Pancreas (tissue), 10 donors: ENCODE measurements at places on chromosomes 4 and X.

DNA sequence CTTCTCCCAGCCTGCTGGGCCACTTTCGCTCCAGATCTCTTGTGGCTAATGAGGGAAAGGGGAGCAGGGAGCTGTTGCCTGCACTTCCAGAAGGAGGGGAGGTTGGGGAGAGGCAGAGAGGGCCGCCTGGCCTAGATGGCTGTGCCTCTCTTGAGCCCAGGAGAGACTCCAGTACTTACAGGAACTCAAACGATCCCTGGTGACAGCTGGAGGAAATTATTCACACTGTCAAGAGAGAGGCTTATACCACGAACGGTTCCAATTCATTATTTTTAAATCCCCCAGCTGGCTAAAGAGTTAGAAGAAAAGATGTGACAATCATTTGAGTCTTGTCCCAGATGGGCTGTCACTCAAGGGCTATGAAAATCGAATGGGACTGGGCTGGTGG is 96.1 kb downstream of the PHKA2 start:
- H3K27me3 ChIP-seq, result no peaks in the 10 kb centered on the region
- no peaks in the 10 kb centered on the region for H3K36me3 ChIP-seq

GRCh38 chr4:162871990-162872389 is 294.7 kb downstream of the NAF1 start:
- H3K27ac ChIP-seq, result no peak overlapping the region
- H3K4me1 ChIP-seq, result no peaks in the 10 kb centered on the region
- H3K36me3 ChIP-seq, result no peaks in the 10 kb centered on the region

DNA sequence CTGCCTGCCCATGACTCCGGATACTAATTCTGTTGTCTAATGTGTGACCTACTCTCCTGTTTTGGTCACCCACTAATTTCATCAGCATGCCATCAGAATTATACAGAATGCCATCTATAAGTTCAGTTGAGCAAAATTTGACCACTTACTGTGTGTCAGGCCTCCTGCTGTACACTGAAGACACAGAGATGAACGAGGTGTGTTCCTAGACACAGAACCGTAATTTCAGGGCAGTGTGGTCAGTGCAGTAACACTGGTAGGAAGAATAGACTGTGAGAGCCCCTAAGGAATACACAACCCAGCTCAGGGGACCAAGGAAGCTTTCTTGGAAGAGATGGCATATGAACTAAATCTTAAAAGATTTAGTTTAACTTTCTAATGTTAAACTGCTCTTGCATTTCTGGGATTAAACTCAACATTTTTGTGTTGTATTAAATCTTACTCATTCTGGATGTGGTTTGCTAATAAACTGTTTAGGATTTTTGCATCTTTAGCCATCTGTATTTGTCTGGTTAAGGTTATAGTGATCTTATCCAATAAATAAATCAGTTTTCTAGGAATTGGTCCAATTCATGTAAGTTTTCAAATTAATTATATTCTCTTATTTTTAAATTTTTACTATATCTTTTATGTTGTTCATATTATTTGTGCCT is 34.3 kb downstream of the KANTR start:
- no peaks in the 10 kb centered on the region for H3K36me3 ChIP-seq
- no peak overlapping the region for H3K27ac ChIP-seq
- DNase-seq, result no peak
- H3K4me1 ChIP-seq, result no peaks in the 10 kb centered on the region
- no peaks in the 10 kb centered on the region for H3K27me3 ChIP-seq

GRCh38 chr4:177194906-177195305 is 114.8 kb upstream of the NEIL3 start:
- H3K36me3 ChIP-seq, result no peaks in the 10 kb centered on the region
- H3K27ac ChIP-seq, result no peak overlapping the region
- no peak for DNase-seq
- H3K4me3 ChIP-seq, result no peak overlapping the region
- no peaks in the 10 kb centered on the region for H3K4me1 ChIP-seq
- H3K27me3 ChIP-seq, result no peaks in the 10 kb centered on the region

GRCh38 chr4:70996018-70996360 is 2.5 kb downstream of the DCK start:
- no peak for DNase-seq
- no peak overlapping the region for H3K27ac ChIP-seq
- no peaks in the 10 kb centered on the region for H3K36me3 ChIP-seq
- H3K4me1 ChIP-seq, result no peaks in the 10 kb centered on the region
- H3K4me3 ChIP-seq, result no peak overlapping the region

- H3K36me3 ChIP-seq, result no peaks in the 10 kb centered on the region
- H3K27me3 ChIP-seq, result no peaks in the 10 kb centered on the region
- H3K4me1 ChIP-seq, result no peaks in the 10 kb centered on the region
- DNase-seq, result no peak
- H3K4me3 ChIP-seq, result no peak overlapping the region
Measured at GRCh38 chr4:152246659-152247058, 289.2 kb downstream of the FBXW7 start.

- no peaks in the 10 kb centered on the region for H3K4me1 ChIP-seq
- no peak for DNase-seq
Measured at GRCh38 chrX:23387550-23388184, 53.0 kb downstream of the PTCHD1 start.

GRCh38 chr4:122150931-122151330 is 1.2 kb upstream of the BLTP1 start:
- no peaks in the 10 kb centered on the region for H3K4me1 ChIP-seq
- peak overlapping the region; percentile 97 for H3K4me3 ChIP-seq
- H3K36me3 ChIP-seq, result peaks cover 5% of the 10 kb centered on the region
- no peak for DNase-seq
- no peaks in the 10 kb centered on the region for H3K27me3 ChIP-seq

DNA sequence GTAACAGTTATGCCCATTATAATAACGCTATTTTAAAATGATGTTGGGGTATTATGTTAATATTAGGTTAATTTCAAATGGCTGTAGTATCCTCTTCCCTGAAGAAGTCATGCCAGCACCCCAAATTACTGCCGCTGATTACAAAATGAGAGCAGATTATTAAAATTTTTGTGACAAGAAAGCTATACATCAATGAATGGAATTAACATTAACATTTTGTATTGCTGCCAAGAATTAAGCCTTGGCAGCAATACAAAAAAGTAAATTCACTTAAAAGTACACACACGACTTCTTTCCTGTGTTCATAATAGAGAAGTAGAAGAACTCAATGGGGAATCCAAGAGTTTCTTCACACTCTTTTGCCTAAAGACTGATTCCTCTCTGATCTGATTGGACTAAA is 482.8 kb downstream of the STIM2 start:
- H3K27me3 ChIP-seq, result no peaks in the 10 kb centered on the region
- H3K4me1 ChIP-seq, result no peaks in the 10 kb centered on the region
- no peak overlapping the region for H3K27ac ChIP-seq

- no peaks in the 10 kb centered on the region for H3K4me1 ChIP-seq
- DNase-seq, result no peak
- no peak overlapping the region for H3K27ac ChIP-seq
- H3K36me3 ChIP-seq, result no peaks in the 10 kb centered on the region
- H3K27me3 ChIP-seq, result no peaks in the 10 kb centered on the region
- H3K4me3 ChIP-seq, result no peak overlapping the region
Measured at GRCh38 chr4:161856711-161857326, 307.0 kb downstream of the FSTL5 start.

DNA sequence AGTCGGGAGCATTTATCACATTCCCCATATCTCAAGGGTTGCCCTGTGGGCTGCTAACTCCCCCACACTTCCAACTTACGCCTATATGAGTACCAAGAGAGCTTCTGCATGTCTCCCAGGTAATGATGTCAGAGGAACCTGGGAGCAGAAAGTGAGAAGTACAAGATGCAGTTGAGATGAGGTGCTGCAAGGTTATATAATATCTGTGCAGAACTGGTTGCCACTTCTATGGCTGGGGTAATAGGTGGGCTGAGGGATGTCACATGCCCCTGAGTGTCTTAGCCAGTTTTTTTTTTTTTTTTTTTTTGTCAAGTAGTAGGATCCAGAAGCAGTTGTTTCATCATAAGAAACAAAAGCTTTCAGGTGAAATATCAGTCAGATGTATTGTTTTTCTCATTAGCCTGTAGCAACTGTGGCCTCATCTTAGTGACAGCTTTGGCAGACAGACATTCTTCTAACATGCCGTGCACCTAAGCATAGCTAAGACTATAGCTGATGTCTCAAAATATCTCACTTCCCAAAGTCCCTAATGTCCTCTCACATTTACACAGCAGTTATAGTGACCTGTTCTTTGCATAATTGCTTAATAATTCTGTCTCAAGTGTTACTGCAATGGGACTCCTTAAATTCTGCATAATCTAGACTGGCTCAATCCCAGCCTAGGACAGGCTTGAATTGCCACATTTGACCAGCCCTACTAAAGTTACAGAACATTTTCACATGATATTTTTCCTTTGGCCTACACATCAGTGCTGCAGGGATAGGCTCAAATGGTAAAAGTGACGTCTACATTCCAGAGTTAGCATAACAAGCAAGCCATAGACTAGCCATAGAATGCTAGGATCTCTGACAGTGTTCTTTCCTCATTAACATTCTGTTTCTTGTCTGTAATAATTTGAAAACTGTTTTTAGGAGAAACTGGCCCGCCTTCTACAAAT is 17.9 kb upstream of the MAOB start:
- H3K36me3 ChIP-seq, result no peaks in the 10 kb centered on the region
- H3K4me1 ChIP-seq, result no peaks in the 10 kb centered on the region
- peaks cover 4% of the 10 kb centered on the region for H3K27me3 ChIP-seq
- no peak overlapping the region for H3K4me3 ChIP-seq
- H3K27ac ChIP-seq, result no peak overlapping the region

GRCh38 chr4:112514647-112515197 is 1.3 kb downstream of the NEUROG2 start:
- peak overlapping the region; percentile 70 for H3K4me3 ChIP-seq
- no peaks in the 10 kb centered on the region for H3K36me3 ChIP-seq
- H3K27ac ChIP-seq, result no peak overlapping the region
- DNase-seq, result peak; percentile 61
- peaks cover 17% of the 10 kb centered on the region for H3K27me3 ChIP-seq
- H3K4me1 ChIP-seq, result peaks cover 20% of the 10 kb centered on the region

- H3K36me3 ChIP-seq, result no peaks in the 10 kb centered on the region
- H3K4me3 ChIP-seq, result no peak overlapping the region
- no peak overlapping the region for H3K27ac ChIP-seq
- DNase-seq, result no peak
- no peaks in the 10 kb centered on the region for H3K4me1 ChIP-seq
Measured at GRCh38 chr4:87134122-87134521, 86.3 kb downstream of the KLHL8 start.

DNA sequence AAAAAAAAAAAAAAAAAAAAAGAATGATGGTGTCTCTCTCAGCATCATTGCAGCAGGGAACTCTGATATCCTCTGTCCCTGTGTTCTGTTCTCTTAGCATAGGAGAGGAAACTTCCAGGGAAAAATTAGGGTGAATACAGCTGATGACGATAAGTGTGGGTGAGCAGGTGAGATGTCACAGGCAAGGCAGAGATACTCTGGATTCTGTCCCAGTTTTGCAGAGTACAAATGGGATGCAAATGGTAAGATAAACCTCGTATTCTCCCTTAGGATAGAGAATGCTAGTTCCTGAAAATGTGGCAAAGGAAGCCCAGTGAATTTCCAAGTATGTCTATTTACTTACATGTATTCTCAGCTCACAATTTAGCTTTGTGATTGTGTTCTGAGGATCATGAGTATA is 671.6 kb upstream of the BOD1L1 start:
- no peaks in the 10 kb centered on the region for H3K36me3 ChIP-seq
- no peak overlapping the region for H3K27ac ChIP-seq
- no peak for DNase-seq
- H3K4me3 ChIP-seq, result no peak overlapping the region

GRCh38 chr4:102792361-102792936 is 31.7 kb upstream of the MANBA start:
- no peaks in the 10 kb centered on the region for H3K27me3 ChIP-seq
- no peak overlapping the region for H3K27ac ChIP-seq
- no peak overlapping the region for H3K4me3 ChIP-seq
- no peaks in the 10 kb centered on the region for H3K36me3 ChIP-seq
- no peak for DNase-seq

DNA sequence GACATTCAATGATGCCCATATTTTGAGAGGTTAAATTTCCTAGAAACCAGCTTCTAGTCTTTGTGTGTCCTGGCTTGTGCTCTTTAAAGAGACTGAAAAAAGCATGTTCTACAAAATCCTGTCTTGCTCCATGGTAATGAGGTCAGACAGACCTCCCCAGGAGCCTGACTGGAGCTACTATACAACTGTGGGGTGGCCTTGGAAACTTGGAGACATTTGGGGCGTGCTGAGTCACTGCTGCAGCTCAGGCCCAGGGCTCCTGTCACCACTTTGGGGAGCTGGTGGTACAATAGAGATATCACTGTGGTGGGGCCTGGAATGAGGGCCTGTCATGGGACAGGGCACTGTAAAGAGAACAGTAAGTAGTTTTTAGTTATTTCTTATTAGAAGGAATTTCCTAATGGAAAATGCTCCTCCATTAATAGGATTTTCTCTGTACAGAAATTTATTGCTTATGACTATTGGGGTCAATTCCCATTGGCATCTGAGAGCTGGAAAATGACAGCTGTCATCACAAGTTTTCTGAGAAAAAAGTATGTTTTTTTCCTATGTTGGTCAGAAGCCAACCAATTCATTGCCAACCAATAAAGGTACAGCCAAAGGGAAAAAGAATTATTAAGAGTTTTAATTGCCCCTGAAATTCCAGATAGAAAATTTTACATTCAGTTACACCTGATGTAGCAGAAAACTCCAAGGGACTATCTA is 207.4 kb upstream of the JADE1 start:
- H3K27me3 ChIP-seq, result no peaks in the 10 kb centered on the region
- H3K4me3 ChIP-seq, result no peak overlapping the region
- H3K4me1 ChIP-seq, result peaks cover 35% of the 10 kb centered on the region

GRCh38 chr4:187362937-187363857 is 632.4 kb upstream of the ZFP42 start:
- H3K36me3 ChIP-seq, result no peaks in the 10 kb centered on the region
- no peaks in the 10 kb centered on the region for H3K27me3 ChIP-seq
- no peak for DNase-seq
- H3K4me3 ChIP-seq, result no peak overlapping the region

DNA sequence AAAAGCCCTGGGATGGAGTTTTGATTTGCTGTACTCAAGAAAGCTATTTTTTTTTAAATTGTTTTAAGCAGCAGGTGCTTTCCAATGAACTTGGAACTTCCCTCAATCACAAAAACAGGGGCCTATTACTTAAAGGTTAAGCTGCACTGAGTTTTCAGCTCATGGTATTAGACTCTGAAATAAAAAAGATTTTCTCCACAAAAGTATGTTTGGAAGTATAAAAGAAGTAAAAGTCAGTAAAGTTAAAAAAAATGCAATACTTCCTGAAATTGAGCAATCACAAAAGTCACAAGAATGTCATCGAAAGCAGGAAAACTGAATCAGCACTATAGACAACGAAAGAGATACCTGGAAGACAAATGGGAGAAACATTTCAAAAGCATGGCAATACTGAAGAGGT is 38.9 kb upstream of the PLAC8 start:
- H3K4me3 ChIP-seq, result no peak overlapping the region
- H3K27me3 ChIP-seq, result no peaks in the 10 kb centered on the region
- no peak for DNase-seq
- no peak overlapping the region for H3K27ac ChIP-seq
- H3K36me3 ChIP-seq, result no peaks in the 10 kb centered on the region

DNA sequence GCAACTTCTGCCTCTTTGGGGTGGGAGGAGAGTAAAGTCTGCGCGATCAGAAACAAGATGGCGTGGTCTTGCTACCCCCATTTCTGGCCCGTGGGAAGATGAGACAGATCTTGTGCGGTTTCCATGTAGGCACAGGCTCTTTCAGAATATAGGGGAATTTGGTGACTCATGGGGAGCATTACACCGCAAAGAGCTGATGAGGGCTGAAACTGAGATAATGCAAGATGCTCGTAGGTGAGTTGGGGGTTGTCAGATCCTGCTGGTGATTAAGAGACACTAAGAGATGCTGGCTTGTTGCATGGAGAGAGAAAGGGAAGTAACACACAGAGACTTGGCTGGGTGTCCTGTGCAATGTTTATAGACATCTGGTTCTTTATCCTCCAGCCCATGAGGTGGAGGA is 1.5 kb downstream of the EVC start:
- no peaks in the 10 kb centered on the region for H3K4me1 ChIP-seq
- no peak for DNase-seq
- H3K4me3 ChIP-seq, result no peak overlapping the region
- H3K27me3 ChIP-seq, result no peaks in the 10 kb centered on the region
- H3K27ac ChIP-seq, result no peak overlapping the region
